ENCODE measurements at places on chromosomes 1 and 21. TPM values are rescaled to one million over a fixed set of nuclear protein-coding genes. Genes with fewer than 3 reads are reported as not detected.

- H3K36me3 ChIP-seq, result no peaks in the 10 kb centered on the region
- no peak for DNase-seq
- H3K4me3 ChIP-seq, result no peak overlapping the region
Observed at GRCh38 chr1:238954865-238955264, 431.5 kb upstream of the CHRM3 start.

GRCh38 chr1:198064181-198064580 is 92.6 kb upstream of the NEK7 start:
- no peak overlapping the region for H3K27ac ChIP-seq
- H3K36me3 ChIP-seq, result no peaks in the 10 kb centered on the region
- DNase-seq, result no peak
- no peak overlapping the region for H3K4me3 ChIP-seq

DNA sequence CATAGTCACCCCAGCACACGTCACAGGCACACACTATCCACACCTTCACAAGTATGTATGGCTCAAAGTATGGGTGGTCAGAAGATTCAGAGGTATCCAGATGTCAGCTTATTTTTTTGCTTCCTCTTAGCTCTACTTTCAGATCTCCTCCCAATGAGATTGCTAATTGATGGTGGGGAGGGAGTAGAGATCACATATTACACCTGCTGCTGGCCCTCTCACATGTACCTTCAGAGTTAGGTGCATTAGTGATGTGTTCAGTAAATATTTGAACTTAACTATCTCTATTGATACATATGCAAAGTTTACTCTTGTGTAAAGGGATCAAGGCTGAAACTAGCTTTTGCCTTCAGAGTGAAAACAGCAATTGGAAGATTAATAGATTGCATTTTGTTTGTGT is 262.6 kb downstream of the PCP4 start:
- H3K4me3 ChIP-seq, result no peak overlapping the region
- no peaks in the 10 kb centered on the region for H3K36me3 ChIP-seq
- H3K27ac ChIP-seq, result no peak overlapping the region
- H3K27me3 ChIP-seq, result peaks cover 10% of the 10 kb centered on the region

GRCh38 chr1:168054117-168054516 is 82.6 kb downstream of the GPR161 start:
- no peaks in the 10 kb centered on the region for H3K4me1 ChIP-seq
- no peaks in the 10 kb centered on the region for H3K27me3 ChIP-seq
- H3K36me3 ChIP-seq, result peaks cover 8% of the 10 kb centered on the region
- H3K27ac ChIP-seq, result no peak overlapping the region
- no peak overlapping the region for H3K4me3 ChIP-seq

GRCh38 chr1:206518206-206518605 is 10.9 kb downstream of the RASSF5 start:
- no peak for DNase-seq
- peaks cover 6% of the 10 kb centered on the region for H3K4me1 ChIP-seq
- no peak overlapping the region for H3K27ac ChIP-seq

DNA sequence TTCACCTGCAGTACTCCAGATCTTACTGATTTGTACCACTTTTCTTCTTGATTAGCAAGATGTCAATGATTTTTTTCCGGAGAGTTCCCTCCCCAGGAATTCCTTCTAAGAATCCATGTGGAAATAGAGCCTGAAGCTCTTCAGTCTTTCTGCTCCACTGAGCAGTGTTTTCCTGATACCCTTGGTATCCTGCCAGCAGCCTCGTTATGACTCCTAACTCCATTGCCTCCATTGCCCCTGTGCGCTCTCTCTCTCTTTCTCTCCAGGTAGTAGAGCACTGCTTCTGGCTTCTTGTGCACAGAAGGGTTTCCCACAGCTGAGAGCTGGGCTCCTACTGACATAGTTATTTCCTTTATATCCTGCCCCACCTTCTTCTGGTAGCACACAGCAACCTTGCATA is 12.2 kb downstream of the UBE2U start:
- no peaks in the 10 kb centered on the region for H3K4me1 ChIP-seq
- no peaks in the 10 kb centered on the region for H3K36me3 ChIP-seq
- H3K27me3 ChIP-seq, result peaks cover 13% of the 10 kb centered on the region
- H3K27ac ChIP-seq, result no peak overlapping the region
- DNase-seq, result no peak

GRCh38 chr1:156752843-156753482 is 1.5 kb upstream of the HDGF start:
- H3K27me3 ChIP-seq, result no peaks in the 10 kb centered on the region
- H3K36me3 ChIP-seq, result peaks cover 26% of the 10 kb centered on the region
- H3K4me1 ChIP-seq, result peaks cover 20% of the 10 kb centered on the region
- H3K4me3 ChIP-seq, result peak overlapping the region; percentile 86
- no peak for DNase-seq

GRCh38 chr1:232335261-232335660 is 294.7 kb downstream of the SIPA1L2 start:
- no peak overlapping the region for H3K27ac ChIP-seq
- no peaks in the 10 kb centered on the region for H3K36me3 ChIP-seq
- peaks cover 26% of the 10 kb centered on the region for H3K4me1 ChIP-seq
- no peak overlapping the region for H3K4me3 ChIP-seq
- peaks cover 25% of the 10 kb centered on the region for H3K27me3 ChIP-seq

The CADM3 gene
- total RNA-seq, result not detected

- H3K27ac ChIP-seq, result no peak overlapping the region
- H3K4me1 ChIP-seq, result peaks cover 17% of the 10 kb centered on the region
- H3K36me3 ChIP-seq, result no peaks in the 10 kb centered on the region
Observed at GRCh38 chr1:14968251-14968851, 185.2 kb upstream of the TMEM51 start.

GRCh38 chr21:43812139-43812821 is 22.9 kb downstream of the RRP1 start:
- no peak for DNase-seq
- H3K36me3 ChIP-seq, result no peaks in the 10 kb centered on the region

DNA sequence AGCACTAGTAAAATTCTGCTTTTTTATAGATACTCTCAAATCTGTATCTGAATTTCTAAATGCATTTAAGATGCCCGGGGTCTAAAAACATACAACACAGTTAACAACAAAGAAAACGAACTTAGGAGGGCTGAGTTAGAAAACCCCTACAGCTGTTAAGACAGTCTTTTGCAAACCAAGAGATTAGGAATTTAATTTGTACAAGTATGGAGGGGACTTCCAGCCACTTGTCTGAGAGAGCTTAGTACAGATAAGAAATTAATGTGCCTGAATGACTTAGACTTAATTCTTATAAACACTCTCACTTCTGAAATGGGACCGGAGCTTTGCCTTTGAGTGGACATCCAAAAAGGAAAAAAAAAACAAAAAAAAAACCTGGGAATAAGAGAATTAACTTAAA is 61.6 kb downstream of the SMYD3 start:
- no peaks in the 10 kb centered on the region for H3K27me3 ChIP-seq
- H3K4me1 ChIP-seq, result peaks cover 3% of the 10 kb centered on the region
- DNase-seq, result no peak
- no peak overlapping the region for H3K27ac ChIP-seq
- no peak overlapping the region for H3K4me3 ChIP-seq

DNA sequence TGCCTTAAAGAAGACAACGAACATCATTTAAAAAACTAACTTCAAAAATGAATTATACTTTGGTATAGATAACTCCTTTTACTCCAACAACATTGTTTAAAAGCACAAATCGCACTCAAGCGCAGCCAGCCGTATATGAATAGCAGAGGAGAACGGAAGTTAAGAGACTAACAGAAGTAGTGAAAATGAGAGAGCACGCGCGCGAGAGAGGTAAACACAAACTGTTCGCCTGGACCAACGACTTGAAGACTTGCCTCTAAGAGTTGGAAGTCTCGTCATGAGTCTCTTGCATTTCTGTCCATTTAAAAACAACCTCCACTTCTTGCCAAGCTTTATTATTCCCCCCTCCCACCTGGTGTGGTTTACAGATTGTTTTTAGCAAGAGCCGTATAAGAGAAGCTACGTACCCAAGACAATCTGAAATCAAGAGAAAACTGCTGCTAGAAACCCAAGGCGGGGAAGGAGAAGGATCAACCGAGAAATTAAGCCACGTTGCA is 479 bp downstream of the SELENOF start:
- peak; percentile 64 for DNase-seq
- no peak overlapping the region for H3K27ac ChIP-seq
- H3K4me3 ChIP-seq, result no peak overlapping the region
- H3K4me1 ChIP-seq, result peaks cover 53% of the 10 kb centered on the region

DNA sequence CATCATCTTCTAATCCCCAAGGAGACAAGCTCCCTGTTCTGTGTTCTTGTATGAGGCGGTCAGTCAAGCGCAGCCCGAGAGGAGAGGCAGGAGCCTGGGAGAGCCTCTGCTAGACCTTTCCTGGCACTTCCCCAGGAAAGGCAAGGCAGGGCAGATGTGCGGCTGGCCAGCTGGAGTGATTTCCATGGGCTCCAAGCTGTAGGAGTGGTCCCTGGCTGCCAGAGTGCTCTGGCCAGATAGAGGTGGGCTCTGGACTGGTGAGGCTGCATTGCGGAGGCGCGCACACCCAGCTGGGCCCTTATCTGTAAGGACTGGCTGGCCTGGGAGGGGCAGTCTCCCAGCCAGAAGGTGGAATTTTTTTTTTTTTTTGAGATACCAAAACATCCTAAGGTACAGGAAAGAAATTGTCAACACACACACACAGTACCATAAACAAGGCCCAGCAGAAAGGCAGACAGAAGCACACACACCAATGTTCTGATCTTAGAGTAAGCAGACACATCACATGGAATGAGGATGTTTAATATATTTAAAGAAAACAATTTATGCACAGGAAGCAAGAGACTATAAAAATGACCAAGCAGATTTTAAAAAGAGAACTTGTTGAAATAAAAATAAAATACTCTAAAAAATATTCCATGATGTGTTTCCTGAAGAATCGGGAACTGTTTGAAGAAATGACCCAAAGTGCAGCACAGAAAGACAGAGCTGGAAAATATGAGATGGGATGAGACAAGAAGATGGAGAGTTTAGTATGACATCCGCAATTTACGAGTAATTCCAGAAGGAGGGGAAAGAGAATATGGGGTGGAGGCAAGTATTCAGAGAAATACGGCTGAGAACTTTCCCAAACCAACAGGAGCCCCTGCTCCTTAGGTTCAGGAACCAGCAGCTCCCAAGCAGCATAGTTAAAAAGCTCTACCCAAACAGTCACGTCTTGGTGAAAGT is 13.4 kb downstream of the IBA57 start:
- H3K36me3 ChIP-seq, result no peaks in the 10 kb centered on the region
- H3K4me1 ChIP-seq, result no peaks in the 10 kb centered on the region
- no peak for DNase-seq

The JAM2 gene
- 0.27 TPM for total RNA-seq

- H3K27ac ChIP-seq, result no peak overlapping the region
- H3K4me3 ChIP-seq, result no peak overlapping the region
- no peaks in the 10 kb centered on the region for H3K36me3 ChIP-seq
- no peaks in the 10 kb centered on the region for H3K27me3 ChIP-seq
Observed at GRCh38 chr1:236736761-236737160, 50.5 kb downstream of the ACTN2 start.

GRCh38 chr1:111598544-111598943 is 21.0 kb upstream of the RAP1A start:
- peak overlapping the region; percentile 7 for H3K4me3 ChIP-seq
- no peaks in the 10 kb centered on the region for H3K27me3 ChIP-seq
- DNase-seq, result peak; percentile 48
- peaks cover 96% of the 10 kb centered on the region for H3K4me1 ChIP-seq
- H3K36me3 ChIP-seq, result no peaks in the 10 kb centered on the region

GRCh38 chr1:11888877-11889208 is 30.1 kb upstream of the NPPB start:
- no peak overlapping the region for H3K4me3 ChIP-seq
- H3K4me1 ChIP-seq, result no peaks in the 10 kb centered on the region
- H3K27me3 ChIP-seq, result peaks cover under 1% of the 10 kb centered on the region
- H3K27ac ChIP-seq, result no peak overlapping the region
- no peaks in the 10 kb centered on the region for H3K36me3 ChIP-seq
- no peak for DNase-seq

The DNAI4 gene
- total RNA-seq, result 0.83 TPM

DNA sequence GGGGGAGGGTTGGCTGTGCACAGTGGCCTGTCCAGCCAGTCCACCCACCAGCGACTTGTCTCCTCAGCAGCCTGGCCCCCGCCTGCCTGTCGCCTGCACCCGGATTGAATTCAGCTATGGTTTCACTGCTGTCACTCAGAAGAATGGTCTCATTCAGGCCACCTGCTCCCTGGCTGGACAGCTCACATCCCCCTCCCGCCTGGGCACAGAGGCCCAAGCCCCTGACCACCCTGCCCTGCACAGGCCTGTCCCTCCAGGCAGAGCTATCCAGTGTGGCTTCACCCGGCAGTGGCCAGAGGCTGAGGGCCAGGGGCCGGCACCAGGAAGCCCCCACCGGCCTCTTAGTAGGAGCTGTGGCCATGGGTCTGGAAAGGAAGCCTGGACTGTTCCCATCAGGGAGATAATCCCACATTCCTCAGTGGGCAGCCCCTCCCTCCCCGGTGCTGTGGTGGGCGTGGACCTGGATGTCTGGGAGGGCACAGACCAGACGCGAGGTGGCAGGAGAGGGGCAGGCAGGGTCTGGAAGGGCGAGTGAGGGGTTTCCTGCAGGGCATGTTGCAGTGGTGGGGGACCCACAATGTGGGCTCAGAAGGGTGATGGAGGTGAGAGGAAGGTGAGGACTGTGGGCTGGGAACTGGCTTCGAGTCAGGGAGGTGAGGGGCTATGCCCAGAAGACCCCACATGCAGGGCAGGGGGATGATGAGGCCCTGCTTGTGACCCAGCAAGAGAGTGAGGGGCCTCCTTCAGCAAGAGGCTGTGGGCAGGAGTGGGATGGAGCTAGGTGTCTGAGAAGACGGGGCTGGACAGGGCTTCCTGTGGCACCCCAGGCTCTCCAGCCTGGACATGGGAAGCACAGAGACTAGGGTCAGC is 30.4 kb downstream of the WNT9A start:
- no peaks in the 10 kb centered on the region for H3K27me3 ChIP-seq
- H3K27ac ChIP-seq, result no peak overlapping the region
- DNase-seq, result no peak
- H3K4me3 ChIP-seq, result no peak overlapping the region
- no peaks in the 10 kb centered on the region for H3K36me3 ChIP-seq

DNA sequence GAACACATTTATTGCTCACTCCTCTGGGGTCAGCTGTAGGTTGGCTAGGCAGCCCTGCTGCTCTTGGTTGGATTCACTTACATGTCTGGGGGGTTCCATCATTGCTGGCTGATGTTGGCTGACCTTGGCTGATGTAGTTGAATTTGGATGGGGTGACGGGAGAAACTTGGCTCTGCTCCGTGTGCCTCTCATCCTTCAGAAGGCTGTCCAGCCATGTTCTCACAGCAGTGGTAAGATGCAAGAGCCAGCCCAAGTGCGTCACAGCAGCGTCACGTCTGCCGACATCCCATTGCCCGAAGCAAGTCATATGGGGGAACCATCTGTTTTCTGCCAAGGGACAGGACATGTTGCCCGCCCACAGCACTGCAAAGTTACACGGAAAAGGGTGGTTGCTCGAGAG is 613.5 kb downstream of the MATN1 start:
- no peak overlapping the region for H3K27ac ChIP-seq
- no peaks in the 10 kb centered on the region for H3K4me1 ChIP-seq
- peaks cover 41% of the 10 kb centered on the region for H3K27me3 ChIP-seq
- no peak for DNase-seq
- H3K4me3 ChIP-seq, result no peak overlapping the region

GRCh38 chr21:38920631-38921398 is 115.1 kb downstream of the ETS2 start:
- H3K4me3 ChIP-seq, result no peak overlapping the region
- no peak for DNase-seq
- no peak overlapping the region for H3K27ac ChIP-seq
- no peaks in the 10 kb centered on the region for H3K36me3 ChIP-seq

The SPRR1B gene
- total RNA-seq, result not detected

Measured in activated naive CD4-positive, alpha-beta T cell treated with anti-CD3 and anti-CD28 coated beads for 36 hours (primary cell).